ENCODE measurements at places on chromosomes 4 and X.

DNA sequence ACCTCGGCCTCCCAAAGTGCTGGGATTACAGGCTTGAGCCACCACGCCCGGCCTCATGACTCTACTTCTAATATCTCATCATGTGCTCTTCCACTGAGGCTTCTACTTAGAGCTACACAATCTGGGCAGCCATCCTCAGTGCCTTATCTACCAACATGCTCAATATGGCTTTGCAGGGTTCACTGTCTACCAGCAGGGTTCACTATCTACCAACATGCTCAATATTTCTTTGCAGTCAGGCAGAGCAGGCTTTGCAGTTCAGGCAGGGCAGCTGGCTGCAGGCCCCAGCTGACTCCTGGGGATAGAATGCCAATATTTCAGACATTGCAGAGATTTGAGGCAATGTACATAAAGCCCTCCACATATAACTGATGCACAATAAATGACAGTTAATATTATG, 47.5 kb downstream of the PKD2 start:
- peak; percentile 9 for DNase-seq

DNA sequence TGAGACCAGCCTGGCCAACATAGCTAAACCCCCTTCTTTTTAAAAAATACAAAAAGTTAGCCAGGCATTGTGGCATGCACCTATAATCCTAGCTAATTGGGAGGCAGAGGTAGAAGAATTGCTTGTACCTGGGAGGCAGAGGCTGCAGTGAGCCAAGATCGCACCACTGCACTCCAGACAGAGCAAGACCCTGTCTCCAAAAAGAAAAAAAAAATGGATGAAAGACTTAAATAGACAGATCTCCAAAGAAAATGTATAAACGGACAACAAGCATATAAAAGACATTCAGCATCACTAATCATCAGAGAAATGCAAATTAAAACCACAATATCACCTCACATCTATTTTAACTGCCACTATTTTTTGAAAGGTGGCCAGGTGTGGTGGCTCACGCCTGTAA, 6.6 kb upstream of the SAT1 start:
- no peak for DNase-seq

DNA sequence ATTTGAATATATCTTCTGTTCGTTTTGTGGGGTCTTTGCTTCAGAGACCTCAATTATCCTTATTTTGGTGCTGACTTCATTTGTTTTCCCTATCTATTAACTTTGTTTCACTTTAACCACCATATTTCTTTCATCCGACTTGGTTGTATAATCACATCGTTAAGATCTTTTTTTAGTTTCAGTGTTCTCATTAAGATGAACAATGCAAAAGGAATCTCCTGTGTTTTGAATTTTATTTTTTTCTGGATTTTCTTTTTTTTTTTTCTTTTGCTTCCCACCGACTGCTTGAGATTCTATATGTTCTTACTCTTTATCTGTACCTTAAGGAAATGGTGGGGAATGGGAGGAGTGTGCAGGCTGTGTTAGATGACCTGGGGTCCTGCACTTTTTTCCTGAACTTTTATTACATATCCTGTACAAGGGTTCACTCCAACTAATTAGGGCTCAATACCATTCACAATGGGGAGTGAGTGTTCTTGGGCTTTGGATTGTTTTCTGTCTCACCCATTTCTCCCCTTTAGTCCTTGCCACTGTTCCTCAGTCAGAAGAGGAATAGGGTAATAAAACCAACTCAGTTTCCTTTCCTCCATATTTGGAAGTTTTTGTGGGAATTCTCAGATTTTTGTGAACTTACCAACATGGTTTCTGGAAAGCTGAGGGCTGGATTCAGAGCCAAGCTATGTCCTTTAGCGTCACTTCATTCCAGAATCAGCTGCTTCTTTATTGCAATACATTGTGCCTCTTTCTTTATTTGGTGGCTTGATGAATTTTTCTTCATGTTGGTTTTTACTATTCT, 43.2 kb upstream of the BMPR1B start:
- no peak for DNase-seq

DNA sequence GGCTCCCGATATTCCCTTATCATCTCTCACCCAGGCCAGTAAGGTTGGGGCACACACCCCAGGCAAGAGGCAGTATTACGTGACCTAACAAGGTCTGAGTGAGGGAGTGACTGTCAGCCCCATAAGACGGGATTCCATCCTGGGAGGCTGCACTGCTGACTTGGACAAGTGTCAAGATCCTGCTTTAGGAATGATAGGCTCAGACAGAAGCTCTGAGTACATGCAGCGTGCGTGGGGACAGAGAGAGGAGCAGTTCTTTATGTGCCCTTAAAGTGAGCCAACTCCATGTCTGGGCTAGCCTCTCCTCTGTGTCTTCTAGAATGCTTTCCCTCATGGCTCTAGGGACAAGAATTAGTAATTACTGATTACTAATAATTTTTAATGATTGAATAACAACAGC, 142.2 kb upstream of the PRPS2 start:
- DNase-seq = no peak

- DNase-seq = no peak
These were observed 36.6 kb downstream of the JADE1 start for GRCh38 chr4:128846063-128846462.

- DNase-seq = no peak
These were observed 195.0 kb upstream of the GATB start for GRCh38 chr4:151955721-151956380.

GRCh38 chr4:85995361-85995760, 364.5 kb downstream of the MAPK10 start:
- DNase-seq = no peak

- no peak for DNase-seq
These were observed 6.9 kb upstream of the CLOCK start for GRCh38 chr4:55553441-55554201.

GRCh38 chr4:102253860-102254259, 91.4 kb downstream of the SLC39A8 start:
- no peak for DNase-seq

- DNase-seq = no peak
These were observed 132.6 kb upstream of the PUDP start for GRCh38 chrX:7280520-7280919.

DNA sequence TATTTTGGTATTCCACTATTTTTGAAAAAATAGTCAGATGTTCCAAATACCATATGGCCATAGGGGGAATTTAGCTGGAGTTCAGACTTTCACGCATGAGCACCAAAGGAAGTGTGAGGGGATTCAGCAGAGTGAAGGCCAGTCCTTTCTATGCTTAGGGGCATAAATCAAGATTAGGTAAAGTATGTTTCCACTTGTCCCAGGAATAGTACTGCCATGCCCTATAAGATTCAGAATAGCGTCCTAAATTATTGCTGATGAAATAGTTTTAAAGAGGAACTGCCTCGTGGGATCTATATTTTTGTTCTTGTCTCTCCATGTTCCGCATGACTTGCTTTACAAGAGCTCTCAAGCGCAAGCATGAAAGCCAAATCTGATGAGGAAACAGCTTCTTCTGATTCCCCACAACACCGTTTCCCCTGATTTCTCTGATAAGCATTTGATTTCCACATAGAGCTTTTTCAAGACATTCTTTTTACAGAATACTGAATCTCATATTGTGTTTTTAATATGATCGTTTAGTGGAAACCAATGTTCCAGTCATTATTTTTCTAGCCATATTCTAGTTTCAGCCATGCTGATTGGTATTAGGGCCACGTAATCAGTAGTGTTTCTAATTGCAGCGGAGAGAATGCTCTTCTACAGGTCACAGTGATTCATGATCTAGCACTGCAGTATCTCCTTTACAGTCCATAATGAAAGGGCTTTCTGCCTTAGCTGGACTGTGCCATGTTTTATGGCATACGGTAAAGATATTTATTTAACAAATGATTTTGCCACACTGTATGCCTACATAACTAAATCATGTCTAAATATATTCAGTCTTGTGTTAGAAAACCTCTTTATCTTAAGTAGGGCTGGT, 492.3 kb downstream of the CENPC start:
- no peak for DNase-seq

DNA sequence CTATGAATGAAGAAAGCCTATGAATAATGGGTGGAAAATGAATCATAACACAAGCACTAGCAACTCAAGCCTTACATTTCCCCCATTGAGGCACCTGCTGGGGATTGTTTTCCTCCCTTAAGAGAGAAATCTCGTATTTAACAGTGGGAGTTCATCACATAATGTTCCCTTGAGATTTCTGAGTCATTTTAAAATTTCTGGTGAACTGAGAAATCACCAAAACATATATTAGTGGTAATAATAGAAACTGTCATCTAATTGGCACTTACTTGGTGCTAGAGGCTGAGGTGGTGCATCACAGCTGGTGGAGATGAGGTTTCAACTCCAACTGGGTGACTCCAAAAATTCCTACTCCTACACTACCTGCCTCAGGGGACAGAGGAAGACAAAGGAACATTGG, 561.3 kb upstream of the LCORL start:
- no peak for DNase-seq

DNA sequence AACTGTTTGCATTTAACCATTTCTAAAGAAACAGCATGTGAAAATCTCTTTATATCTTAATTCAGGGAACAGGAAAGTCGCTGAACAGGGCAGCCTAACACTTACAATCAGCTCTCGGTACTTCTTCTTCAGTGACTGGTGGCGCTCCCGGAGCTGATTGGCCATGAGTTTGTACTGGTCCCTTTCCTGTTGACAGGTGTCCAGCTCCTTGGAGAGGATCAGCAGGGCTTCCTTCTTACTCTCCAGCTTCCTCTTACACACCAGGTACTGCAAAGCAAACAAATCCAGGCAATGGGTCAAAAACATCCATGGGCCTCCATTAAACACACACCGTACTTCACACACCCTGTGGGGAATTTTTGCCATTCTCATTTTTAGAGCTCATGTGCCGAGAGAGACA, 36.4 kb downstream of the CCDC149 start:
- DNase-seq = no peak

DNA sequence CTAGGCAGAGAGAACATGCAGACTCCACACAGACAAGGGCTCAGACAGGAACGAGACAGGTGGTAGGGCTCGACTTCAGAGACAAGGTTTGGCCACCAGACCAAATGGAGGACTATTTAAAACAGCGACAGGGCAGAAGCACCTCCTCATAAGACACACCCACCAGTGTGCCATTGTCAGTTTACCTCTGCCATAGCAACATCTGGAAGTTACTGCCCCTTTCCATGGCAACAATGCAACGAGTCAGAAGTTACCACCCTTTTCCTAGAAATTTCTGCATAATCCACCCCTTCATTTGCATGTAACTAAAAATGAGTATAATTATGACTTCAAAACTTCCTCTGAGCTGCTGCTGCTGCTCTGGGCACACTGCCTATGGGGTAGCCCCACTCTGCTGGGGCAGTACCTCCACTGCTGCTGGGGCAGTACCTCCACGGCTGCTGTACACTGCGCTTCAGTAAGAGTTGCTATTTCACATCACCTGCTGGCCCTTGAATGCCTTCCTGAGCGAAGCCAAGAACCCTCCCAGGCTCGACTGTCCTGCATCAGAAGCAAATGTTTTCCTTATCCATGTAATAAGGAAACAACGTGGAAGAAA, 2222.3 kb upstream of the AGA start:
- no peak for DNase-seq

GRCh38 chr4:81736324-81736723, 264.6 kb upstream of the RASGEF1B start:
- no peak for DNase-seq

DNA sequence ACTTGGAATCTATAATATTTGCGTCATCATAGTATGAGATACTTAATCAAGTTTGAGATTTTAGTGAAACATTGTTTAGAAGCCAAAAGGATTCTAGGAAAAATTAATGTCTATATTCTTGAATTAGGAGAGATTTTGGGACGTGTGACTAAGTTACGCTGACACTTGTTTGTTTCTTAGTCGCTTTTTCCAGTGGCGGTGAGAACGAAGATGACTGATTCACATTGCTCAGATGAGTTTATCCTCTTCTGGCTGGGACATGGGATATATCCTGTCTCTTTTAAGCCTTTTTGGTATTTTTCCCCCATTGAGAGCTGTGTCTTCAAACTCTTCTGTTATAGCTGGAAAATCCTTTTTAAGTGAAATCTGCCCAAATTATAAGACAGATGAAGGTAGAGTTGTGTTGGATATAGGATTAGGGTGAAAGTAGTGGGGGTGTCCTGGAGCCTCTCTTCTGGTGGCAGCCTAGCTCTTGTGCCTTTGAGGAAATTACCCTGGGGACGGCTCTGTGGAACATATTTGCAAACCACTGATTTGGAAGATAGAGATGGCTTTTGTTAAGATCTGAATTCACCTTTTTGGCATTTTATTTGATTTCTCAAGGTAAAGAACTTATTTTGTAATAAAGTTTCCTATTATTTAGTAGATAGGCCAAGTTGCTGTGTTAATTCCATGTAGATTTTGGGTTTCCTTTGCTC, 49.7 kb downstream of the HTT start:
- no peak for DNase-seq

DNA sequence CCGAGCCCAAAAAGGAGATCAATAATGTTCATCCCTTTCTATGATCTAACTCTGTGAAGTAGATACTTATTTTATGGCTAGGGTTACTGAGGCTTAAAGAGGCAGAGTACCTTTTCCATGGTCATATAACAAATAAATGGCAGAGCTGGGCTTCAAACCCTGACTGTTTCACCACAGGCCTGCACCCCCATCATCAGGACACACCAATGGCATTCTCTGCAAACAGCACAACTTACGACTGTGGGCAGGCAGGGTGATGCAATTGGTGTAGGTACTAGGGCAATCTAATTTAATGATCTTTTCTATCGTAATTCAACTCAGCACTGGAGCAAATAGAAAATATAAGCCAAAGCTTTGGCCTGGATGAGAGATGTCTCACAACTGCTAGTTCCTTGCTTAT, 118.8 kb upstream of the CBR4 start:
- DNase-seq = no peak

GRCh38 chr4:9933956-9934355, 87.3 kb downstream of the SLC2A9 start:
- DNase-seq = no peak

- DNase-seq = peak; percentile 56
These were observed 69.0 kb downstream of the ATOH1 start for GRCh38 chr4:93897559-93897958.

DNA sequence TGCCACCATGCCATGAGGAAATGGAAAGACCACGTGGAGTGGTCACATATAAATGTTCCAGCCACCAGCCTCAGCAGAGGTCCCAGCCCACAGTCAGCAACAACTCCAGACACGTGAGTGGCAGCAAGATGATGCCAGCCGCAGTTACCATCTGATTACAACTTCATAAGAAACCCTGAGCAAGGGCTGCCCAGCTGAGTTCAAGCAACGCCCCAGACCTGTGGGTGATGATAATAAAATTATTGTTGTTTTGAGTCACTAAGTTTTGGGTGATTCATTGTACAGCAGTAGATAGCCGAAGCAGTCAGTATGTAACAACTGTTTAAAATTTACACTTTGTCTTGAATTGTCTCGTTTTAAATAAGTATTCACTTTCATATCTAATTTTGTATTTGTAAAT, 5.8 kb upstream of the CCNG2 start:
- no peak for DNase-seq

Data from eye (tissue), 1 donor.